Kidney epithelial cell (primary cell): ENCODE measurements at places on chromosomes 7 and 10. TPM values are rescaled to one million over a fixed set of nuclear protein-coding genes. Genes with fewer than 3 reads are reported as not detected.

GRCh38 chr7:114784746-114785145 is 137.1 kb upstream of the MDFIC start:
- no peak for DNase-seq

DNA sequence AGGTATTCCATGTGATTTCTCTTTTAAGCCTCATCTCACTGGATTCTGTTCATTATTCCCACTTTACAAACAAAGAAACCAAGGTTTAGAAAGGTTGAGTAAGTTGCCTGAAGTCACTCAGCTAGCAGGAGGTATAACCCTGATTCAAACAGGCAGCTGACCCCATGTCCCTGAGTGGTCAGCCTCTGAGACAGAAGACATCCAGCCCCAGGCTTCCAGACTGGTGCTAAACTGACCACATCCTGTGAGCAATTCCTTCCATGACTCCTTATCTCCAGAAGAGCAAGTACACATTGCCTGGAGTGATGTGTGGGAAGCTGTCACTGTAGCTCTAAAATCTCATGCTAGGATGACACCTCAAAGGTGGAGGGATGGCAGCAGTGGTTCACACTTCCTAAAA is 3.7 kb downstream of the PLPP4 start:
- DNase-seq: peak; percentile 91

GRCh38 chr7:138854115-138854645 is 56.2 kb upstream of the ATP6V0A4 start:
- DNase-seq: peak; percentile 29

GRCh38 chr7:149320313-149321124 is 58.5 kb downstream of the ZNF783 start:
- DNase-seq: no peak

- no peak for DNase-seq
These were observed 669.4 kb downstream of the PARD3 start for GRCh38 chr10:34145715-34146114.

OGDHL gene
- total RNA-seq: 1.7 and 2.2 TPM in 2 replicates

DNA sequence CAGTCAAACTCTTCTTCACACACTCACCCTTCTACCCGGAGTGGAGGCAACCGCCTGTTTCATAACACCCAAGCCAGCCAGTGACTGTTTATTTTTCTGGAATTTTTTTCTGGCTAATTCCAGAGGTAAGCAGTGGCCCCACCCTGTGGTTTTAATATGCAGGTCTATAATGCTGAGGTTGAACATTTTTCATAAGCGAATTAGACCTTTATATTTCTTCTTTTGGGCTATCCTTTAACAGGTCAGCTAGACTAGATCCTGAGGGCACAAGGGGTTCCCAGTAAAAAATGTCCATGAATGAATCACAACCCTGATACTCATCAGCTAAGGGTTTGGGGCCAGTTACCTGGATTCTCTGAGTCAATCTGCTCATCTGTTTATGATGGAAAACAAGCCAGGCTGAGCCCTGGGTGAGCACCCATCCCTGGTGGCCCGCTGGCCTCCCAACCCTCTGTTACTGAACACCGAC is 76.2 kb downstream of the GRB10 start:
- DNase-seq: no peak

- DNase-seq: no peak
These were observed 63.1 kb downstream of the BLNK start for GRCh38 chr10:96208271-96208670.

FGL2 gene
- 0.13 and 0.21 TPM in 2 replicates for total RNA-seq

GRCh38 chr7:157018997-157019608 is 8.6 kb upstream of the MNX1 start:
- DNase-seq: no peak

DNA sequence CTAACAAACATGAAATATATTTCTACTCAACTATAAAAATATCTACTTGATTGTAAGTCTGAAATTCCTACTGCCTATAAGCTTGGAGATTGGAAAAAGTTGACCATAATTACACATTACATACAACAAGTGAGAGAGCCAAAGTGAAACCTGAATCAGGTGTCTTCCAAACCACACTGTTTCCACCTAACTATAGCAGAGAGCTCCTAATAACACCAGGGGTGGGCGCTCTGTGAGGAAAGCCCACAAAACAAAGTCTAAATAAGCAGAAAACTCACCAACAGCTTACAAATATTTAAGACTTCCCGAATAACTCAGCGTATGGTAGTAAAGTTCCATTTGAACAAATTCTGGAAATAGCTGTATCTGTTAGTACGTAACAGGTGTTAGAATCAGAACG is 119.9 kb downstream of the GPR37 start:
- no peak for DNase-seq

- DNase-seq: no peak
These were observed 1.9 kb upstream of the MACC1 start for GRCh38 chr7:20219062-20219445.

- DNase-seq: no peak
These were observed 63.6 kb downstream of the GPR37 start for GRCh38 chr7:124701955-124702354.

- no peak for DNase-seq
These were observed 785.9 kb downstream of the GATA3 start for GRCh38 chr10:8840356-8840755.
